Fibroblast of skin of scalp (primary cell): ENCODE measurements at places on chromosomes 2 and 18.
A peak's percentile ranks its signal among the peaks of the same experiment; 100 is the strongest.

DNA sequence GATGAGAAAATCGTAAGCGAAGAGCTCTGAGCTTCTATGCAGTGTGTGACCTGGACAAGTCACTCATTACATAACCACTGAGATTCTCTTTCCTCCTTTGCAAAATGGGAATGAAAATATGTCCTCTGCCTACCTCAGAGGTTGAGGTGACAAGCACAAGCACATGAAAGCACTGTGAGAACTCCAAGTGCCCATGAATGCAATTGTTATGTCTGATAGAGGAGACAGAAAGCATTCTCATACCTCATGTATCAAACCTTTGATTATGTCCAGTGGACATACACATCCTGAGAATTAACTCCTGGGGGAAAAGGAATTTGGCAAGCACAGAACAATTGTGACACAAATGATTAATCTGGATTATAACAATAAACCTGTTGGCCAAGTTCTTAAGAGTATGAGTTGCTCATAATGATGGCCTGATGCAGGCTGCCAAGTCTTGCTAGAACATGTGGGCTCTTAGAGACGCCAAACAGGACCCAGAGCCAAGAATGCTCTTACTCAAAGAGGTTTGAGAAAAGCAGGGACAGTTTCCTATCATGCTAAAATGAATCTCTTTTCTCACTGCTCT lies 8.5 kb upstream of the RMDN2 start:
- peak; percentile 71 for DNase-seq

DNA sequence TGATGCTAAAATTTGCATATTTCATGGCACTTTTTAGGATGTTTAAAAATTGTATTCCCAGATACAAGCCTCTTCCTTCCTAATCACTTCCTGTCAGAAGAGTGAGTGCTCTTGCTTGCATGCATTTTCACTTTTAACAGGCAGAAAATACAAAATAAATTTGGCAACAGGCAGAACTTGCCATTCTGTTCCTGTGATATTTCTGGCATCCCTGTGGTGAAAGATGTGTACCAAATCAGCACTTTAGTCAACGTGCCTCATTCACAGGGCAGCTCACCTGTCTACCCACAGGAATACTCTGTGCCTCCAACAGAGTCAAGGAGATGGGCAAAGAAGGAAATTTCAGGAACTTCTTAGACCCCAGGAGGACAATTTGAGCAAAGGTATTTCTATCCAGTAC lies 360.9 kb downstream of the AKAIN1 start:
- no peak for DNase-seq

GRCh38 chr2:53498210-53498609 lies 269.4 kb upstream of the CHAC2 start:
- DNase-seq: peak; percentile 56

- DNase-seq: no peak
Observed at GRCh38 chr18:48973731-48974130, 23.0 kb upstream of the SMAD7 start.

- DNase-seq: no peak
Observed at GRCh38 chr2:73983322-73984202, 1.1 kb upstream of the TET3 start.

GRCh38 chr2:151845884-151846283 lies 17.7 kb upstream of the ARL5A start:
- no peak for DNase-seq

DNA sequence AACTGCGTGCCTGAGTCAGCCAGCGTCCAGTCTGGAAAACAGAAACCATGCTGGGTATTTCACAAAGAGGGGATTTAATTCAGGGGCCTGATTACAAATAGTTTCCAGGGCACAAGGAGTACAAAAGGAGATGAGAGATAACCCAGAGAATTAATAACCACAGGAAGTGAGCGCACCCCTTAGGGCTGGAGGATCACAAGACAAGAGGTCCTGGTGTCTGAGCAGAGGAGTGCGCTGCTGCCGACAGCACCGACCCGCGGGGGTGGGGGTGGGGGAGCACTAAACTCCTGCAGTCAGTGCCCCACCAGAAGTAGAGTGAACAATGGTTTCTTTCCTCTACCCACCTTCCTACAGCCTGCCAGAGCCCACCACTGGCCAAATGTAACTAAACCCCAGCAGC lies 20.8 kb upstream of the MAL start:
- DNase-seq: no peak

DNA sequence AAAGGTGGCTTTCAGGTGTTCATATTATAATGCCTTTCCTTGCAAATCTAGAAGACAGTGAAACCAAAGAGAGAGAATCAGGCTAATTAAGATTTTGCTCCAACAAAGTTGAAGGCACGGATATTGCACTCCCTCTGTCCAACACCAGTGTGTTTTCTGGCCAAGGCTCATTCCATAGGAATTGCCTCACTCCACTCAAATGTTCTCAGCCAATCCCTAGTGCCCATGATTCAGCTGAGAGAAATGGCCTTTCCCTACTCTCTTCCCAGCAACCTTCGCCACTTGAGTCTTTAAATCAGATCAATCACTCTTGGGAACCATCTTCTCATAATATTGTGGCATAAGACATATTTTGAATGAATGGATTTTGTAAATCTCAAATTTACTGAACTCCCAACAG lies 768.2 kb upstream of the ACVR2A start:
- DNase-seq: peak; percentile 53

DNA sequence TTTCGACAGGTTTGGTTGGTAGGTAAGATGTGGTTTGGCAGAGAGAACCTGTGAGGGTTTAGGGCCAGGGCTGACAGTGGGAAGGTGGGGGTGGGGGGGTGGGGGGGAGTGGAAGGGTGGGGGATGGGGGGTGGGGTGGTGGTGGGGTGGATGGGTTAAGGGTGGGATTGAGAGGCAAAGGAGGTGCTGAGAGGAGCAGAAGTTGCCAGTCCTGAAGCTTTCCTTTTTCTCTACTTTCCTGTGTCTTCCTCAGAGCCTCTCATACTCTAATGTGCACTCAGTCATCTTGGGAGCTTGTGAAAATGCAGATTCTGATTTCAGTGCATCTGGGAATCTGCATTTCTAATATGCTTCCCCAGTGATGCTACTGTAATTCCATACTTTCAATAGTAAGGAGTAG lies 21.0 kb downstream of the MAP4K4 start:
- DNase-seq: no peak

GRCh38 chr2:31124904-31125303 lies 13.3 kb downstream of the GALNT14 start:
- DNase-seq: no peak

DNA sequence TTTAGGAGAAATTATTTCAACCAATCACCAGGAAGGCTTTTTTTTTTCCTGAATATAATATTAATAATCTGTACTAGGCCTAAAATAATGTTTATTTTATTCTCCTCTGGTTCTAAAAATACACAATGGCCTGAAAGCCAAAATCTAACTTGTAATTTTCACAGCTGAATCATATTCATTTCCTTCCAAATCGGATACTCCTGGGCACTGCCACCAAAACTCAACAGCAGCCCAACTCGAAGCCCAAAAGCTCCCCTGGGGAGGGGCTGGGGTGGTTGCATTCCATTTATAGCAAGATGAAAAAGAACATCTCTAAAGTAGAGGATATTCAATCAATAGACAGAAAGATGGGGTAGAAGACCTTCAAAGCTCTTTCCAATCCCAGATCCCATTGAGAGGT lies 100.5 kb upstream of the SETBP1 start:
- no peak for DNase-seq

DNA sequence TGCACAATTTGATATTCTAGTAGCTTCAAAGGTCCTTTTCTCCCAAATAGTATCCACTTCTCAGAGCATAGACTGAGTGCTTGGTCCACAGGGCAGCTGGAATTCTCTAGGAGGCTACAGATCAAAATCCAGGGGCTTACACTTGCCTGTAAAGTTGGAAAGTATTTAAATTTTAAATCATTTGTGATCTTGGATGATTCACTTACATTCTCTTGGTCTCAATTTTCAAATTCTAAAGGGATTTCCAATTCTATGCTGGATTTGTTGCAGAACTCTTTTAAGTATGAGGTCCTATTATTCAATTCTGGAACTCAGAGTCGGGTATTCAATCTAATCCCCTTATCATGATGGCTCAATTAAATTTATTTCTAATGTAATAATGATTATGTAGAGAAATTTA lies 492.3 kb downstream of the NYAP2 start:
- DNase-seq: no peak

DNA sequence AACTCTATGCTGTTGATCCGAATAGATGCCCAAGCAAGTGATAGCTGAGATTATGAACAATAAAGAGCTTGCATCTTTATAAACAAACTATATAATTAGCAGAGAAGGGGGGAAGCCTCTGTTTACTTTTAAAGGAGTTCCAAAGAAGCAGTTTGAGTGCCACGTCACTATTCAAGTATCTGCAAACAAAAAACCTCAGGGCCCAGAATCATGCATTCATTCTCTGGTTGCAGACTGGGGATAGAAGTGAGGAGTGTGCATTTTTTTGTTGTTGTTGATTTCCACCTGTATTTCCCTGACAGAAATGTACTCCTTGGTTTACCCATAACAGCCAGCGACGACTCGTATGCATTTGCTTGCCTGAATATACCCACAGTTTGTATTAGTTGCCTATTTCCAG lies 264.3 kb downstream of the PTGR3 start:
- no peak for DNase-seq

- DNase-seq: peak; percentile 52
Observed at GRCh38 chr18:56284319-56284718, 354.1 kb downstream of the TXNL1 start.

DNA sequence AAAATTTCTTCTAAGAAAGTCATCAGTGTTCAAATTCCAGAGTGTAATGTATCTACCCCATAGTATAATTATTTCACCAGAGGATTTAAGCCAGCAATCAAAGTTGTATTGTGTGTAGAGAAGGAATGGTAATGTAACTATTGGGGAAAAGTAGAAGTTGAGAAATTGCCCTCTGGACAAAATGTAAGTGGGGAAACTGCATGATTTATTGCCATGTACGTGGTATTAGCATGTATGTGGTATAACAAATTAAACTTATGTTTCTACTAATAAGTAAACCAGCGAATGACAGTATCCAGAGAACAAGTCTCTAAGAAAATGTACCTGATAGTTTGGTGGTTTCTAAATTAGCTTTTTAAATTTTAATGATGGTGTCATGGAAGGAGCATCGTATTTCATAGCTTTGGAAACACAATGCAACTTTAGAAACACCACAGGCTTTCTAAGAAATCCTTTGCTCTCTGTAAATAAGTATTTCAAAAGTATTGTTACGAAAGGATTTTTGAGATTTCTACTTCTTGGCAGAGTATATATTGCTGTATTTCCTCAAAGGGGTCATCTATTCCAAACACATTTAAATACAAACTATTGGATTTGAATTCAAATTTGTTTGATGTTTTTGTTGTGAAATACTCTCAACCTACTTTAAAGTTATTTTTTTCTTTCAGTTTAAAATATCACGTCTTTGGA lies 1018.9 kb upstream of the ZEB2 start:
- no peak for DNase-seq

- peak; percentile 96 for DNase-seq
Observed at GRCh38 chr2:42964439-42965083, 172.2 kb upstream of the HAAO start.
